ENCODE measurements at places on chromosomes 13 and 19.
A peak's percentile ranks its signal among the peaks of the same experiment; 100 is the strongest.

DNA sequence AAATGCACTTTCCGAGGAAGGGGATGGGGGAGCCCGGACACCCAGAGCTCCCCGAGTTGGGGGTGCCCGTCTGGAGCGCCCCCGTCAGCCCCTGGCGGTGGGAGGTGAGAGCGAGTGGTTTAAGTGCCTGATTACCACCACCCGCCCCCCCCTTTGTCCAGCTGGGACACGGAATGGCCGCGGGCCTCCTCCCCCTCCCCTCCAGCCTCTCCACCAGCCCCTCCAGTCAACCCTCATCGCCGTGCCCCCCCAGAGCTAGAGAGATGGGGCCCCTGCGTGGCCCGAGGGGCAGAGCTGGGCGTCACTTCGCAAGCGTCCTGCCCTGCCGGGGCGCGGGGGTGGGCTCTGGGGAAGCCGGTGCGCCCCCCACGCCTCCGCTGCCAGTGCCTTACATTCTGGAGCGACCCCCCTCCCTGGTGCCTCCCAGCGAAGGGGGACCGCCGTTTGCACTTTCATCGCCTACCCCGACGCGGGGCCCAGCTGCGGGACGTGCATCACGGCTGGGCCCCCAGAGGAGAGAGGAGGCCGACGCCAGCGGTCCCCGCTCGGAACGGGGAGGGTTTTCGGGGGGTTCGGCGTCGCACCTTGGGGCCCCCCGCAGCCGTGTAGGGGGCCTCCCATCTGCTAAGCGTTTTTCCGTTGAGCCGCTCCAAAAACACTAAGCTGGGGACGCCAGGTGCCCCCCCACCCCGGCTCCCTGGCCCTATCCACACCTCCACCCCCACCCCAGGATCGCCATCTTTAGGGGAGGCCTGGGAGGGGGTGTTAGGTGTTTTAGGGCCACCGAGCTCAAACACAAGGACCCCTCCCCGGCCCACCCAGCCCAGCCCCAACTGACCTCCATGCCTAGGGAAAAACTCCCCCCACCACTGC, 16.4 kb downstream of the SMIM24 start:
- DNase-seq = no peak

- DNase-seq = no peak
These were observed 67.1 kb downstream of the LRCH1 start for GRCh38 chr13:46620029-46620428.

DNA sequence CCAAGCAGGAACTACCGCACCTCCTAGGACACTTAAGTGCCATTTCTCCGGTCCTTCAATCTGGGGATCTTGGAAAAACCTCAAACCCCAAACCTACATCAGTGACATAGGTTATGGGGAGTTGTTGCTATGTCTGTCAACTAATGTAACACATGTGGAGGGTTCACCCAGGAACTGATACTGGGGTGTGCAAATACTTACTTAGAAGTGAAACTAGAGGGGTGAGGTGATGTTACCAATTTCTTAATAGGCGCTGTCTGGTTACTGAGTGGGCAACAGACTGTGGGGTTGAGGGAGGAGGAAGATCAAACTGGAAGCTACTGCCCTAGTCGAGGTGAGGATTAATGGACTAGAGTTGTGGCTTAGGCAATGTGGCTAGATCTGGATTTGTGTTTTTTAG, 1.9 kb downstream of the ZNF586 start:
- DNase-seq = no peak

GRCh38 chr13:65841156-65841555, 1389.0 kb downstream of the PCDH9 start:
- DNase-seq = no peak

DNA sequence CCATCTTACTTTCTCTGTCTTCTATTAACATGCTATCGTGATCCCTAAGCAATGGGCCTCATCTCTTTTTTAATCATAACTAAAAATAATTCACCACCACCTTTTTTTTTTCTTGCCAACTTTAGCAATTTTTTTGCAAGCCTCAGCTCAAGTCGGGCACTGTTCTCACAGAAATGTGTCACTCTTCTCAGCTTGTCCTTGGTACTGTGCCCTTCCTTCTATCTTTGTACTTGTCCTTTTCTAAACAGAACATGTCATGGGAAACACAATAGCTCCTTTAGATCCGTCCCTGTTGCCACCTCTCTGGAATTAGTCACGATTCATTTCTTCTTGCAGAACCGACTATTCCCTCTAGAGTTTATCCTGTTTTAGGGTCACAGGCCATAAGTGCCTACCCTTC, 10.3 kb downstream of the SERP2 start:
- no peak for DNase-seq

GRCh38 chr19:57708641-57709361, at the start of gene ZNF154:
Gene ZNF154 (minus strand): TSS chr19:57709204. CDS start chr19:57708971, 233 bp downstream.
- peak; percentile 60 for DNase-seq

GRCh38 chr13:101449790-101450748, 2.4 kb upstream of the ITGBL1 start:
- DNase-seq = no peak

DNA sequence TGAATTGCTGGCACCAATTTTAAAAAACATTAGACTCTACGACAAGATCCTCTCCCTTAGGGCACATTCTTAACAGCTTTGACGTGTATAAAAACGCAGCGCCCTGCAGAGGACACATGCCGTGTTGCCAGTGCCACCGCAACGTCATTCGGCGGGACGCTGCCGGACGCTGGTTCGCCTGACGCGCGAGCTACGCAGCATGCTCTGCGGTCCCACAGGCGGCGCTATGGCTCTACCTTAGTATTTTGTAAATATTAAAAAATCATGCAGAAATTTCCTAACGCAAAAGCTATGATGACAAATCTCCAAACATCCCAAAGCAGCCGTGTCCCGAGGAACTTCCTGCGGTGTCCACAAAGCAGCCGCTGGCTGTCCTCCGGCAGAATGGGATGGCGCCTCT, 4.2 kb upstream of the ADPRHL1 start:
- DNase-seq = no peak

GRCh38 chr13:42275098-42275471, 3.1 kb downstream of the AKAP11 start:
- no peak for DNase-seq

- DNase-seq = no peak
These were observed 304.0 kb downstream of the SPRY2 start for GRCh38 chr13:80036845-80037504.

GRCh38 chr19:355134-355533, 10.5 kb upstream of the MIER2 start:
- no peak for DNase-seq

Data from hindlimb muscle (tissue), 1 donor.